ENCODE measurements at places on chromosomes 13 and 19. TPM values are rescaled to one million over a fixed set of nuclear protein-coding genes. Genes with fewer than 3 reads are reported as not detected.

DNA sequence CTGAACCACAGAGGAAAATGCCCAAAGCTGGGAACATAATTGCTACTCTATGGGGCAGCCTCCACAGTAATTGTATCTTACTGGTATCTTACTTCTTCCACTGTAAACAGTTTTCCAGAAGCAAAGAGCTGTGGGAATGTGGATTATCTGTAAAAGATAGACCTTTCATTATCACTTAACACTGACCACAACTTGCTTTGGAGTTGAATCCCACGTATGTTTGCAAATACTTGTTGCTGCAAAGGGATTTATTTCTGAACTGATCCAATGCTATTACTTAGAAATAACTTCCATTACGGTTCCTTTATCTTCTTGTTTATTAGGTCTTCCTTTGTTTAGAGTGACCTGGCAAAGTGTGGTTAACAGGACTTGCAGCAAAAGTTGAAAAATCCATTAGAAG is 218.1 kb downstream of the KCTD12 start:
- DNase-seq: no peak

DNA sequence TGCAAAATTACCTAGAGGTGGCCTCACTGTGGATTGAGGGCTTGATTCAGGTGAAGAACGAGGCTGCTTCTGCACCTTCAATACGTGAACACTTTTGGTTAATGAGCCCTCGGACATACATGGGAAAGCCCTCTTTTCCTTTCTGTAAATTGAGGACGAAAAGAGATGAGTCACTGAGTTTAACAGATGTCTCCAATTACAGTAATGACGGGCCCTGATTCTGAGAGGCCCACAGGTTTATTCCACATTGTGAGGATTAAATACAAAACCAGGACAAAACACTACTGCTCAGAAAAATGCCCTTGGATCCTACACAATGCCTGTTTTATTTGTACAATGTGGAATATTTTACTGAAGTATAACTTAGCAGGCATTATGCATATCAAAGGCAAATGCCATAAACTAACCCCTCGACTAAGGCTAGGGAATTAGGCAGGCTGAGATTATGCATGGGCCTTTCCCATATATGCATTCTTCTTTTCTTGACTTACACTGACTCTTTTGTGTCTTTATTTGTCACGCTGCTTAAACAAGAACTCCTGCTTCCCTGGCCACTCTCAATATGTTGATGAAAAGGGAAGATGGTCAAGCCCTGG is 819.9 kb downstream of the OLFM4 start:
- DNase-seq: no peak

Gene FFAR1
- 0.74 TPM for total RNA-seq

DNA sequence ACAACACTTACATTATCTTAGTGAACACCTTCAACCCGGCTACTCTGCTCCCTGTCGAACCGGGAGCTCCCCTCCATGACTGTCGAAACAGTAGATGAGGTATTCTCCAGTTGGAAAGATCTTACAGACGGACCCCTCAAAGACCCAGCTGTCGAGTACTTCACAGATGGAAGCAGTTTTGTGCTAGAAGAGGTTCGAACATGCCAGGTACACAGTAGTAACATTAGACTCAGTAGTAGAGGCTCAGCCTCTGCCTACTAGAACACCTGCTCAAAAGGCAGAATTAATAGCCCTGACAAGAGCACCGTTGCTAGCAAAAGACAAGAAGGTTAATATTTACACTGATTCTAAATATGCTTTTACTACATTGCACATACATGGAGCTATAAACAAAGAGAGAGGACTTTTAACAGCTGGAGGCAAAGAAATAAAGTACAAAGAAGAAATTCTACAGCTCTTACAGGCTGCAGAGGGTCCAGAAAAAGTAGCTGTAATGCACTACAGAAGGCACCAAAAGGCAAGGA is 13.6 kb upstream of the SLC15A1 start:
- no peak for DNase-seq

Gene ZNF253
- total RNA-seq: 59.4 TPM

GRCh38 chr13:34216256-34216655 is 398.3 kb downstream of the RFC3 start:
- DNase-seq: no peak

- DNase-seq: no peak
Observed at GRCh38 chr13:31334994-31335557, 135.3 kb downstream of the B3GLCT start.

DNA sequence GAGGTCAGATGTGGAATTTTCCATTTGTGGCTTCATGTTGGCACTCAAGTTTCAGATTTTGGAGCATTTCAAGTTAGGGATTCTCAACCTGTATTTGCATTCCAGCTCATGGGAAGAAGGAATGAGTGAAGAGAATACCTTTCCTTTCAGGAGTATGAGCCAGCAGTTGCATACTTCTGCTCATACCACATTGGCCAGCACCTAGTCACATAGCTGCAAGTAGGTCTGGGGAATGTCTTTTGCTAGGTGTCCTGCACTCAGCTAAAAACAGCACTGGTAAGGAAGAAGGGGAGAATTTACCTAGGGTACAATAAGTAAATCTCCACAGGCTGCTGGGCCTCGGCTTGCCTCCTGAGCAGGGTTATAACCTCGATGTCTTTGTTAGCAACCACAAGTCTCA is 24.6 kb upstream of the ATP8A2 start:
- no peak for DNase-seq

DNA sequence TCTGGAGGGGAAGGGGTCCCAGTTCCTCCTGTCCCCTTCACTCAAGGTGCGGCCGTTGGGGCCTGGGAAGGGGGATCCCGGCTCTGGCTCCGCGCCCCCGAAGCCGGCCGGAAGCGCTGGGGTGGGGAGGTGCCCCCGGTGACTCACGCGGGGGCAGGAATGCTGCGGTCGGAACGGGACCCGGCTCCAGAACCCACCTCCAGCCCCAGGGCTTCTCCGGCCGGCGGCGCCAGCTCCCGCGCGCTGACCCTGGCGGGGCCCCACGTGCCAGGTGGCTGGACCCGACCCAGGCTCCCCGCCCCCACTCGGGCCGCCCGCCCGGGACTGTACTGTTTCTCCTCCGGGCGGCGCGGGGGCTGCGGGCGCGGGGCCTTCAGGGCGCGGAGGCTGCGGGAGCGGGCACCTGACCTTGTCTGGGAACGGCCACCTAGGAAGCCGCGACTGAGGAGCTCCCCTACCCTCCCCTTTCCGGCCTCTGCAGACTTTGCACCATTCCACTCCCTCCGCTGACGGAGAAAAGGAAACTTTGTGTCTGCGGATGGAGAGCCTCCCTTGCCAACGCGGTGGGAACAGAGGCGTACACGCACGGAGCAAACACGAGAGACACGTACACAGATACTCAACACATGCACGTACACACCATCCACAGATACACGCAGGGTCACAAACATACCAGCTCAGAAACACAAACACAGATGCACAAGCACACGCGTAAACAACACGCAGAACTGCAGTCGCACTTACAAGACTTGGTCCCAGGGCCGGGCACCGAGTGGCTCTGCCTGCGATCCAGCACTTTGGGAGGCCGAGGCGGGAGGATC is 7.2 kb downstream of the AXL start:
- peak; percentile 46 for DNase-seq

DNA sequence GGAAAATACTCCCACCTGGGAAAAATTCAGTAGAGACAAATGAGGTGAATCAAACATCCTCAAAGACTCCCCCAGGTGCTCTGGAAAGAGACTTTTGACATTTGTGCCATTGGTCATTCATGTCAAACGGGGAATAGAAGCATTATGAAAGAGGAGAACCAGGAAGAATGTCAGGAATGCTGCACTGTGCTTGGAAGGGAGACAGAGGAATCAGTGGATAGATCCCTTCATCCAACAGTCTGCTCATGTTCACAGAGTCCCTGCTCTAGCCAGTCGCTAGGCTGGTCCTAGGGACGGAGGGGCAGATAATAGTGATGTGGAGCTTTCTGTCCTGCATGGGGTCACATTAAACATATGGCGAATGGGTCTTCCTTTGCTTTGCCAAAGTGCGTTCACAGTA is 384.4 kb downstream of the FGF9 start:
- no peak for DNase-seq

Gene ZNF44
- total RNA-seq: 16.7 TPM

DNA sequence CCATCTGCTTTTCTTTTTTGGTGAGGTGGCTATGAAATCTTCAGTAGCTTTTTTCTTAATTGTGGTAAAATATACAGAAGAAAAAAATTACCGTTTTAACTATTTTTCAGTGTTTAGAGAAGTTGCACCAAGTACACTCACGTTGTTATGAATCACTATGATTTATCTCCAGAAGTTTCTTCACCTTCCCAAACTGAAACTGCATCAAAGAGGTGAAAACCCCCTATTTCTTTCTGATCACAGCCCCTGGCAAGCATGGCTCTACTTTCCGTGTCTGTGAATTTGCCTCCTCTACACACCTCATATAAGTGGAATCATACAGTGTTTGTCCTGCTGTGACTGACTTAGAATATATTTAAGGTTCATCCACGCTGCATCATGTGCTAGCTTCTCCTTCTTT is 15.6 kb upstream of the SIGLEC10 start:
- no peak for DNase-seq

- no peak for DNase-seq
Observed at GRCh38 chr13:93751117-93751516, 524.5 kb downstream of the GPC6 start.

GRCh38 chr13:106416645-106417044 is 118.8 kb downstream of the EFNB2 start:
- no peak for DNase-seq

DNA sequence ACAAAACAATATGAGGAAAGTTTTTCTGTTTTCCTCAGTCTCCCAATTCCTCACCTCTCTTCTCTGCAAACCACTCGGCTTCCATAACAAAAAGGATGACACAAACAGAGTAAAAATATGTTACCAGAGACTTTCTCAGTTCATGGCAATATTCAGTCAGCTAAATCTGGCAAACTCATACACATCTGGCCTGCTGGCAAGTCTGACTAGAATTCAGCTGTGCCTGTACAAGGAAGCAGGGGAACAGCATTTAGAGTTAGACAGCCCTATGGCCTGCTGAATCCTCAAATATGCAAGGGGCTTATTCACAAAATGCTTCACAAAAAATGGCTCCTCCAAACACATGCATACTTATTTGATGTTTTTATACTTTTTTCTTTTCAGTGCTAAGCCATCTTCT is 227.8 kb downstream of the ENOX1 start:
- DNase-seq: no peak

- no peak for DNase-seq
Observed at GRCh38 chr19:5290336-5291262, 50.0 kb downstream of the PTPRS start.

Gene ZNF628
- 16.8 TPM for total RNA-seq

- DNase-seq: no peak
Observed at GRCh38 chr19:46898731-46899130, 37.9 kb downstream of the ARHGAP35 start.

- DNase-seq: no peak
Observed at GRCh38 chr13:98495627-98496478, 81.1 kb downstream of the STK24 start.

GRCh38 chr19:13437919-13438618 is 68.2 kb downstream of the CACNA1A start:
- DNase-seq: no peak

DNA sequence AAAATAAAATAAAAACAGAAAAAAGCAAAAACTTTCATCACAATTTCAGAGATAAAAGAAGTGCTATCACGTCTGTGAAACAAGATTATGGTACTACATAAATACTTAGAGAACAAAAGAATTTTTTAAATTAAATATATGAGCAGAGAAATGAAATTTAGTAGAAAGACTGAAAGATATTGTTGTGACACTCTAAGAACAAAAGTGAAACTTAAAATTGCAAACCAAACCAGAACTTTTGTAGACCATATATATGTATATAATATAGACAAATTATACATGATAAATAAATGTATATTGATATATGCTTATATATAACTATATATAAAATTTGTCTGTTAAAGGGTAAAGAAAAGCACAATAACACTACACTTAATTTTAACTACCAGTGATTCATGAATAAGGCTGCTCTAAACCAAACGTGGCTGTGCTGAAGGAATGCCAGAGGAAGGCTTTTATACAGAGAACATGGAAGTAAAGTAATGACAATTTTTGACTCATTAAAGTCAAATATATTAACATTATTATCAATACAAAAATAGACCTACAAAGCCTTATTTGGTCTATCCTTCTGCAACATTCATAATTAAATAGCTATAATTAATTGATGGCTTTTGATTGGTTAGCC is 1516.7 kb upstream of the PCDH20 start:
- DNase-seq: no peak

GRCh38 chr13:39870197-39870747 is 214.8 kb downstream of the COG6 start:
- no peak for DNase-seq

GRCh38 chr13:24131749-24132148 is 28.8 kb upstream of the SPATA13 start:
- no peak for DNase-seq

Gene PEAK3
- total RNA-seq: not detected

- DNase-seq: no peak
Observed at GRCh38 chr13:44842158-44842557, 147.1 kb downstream of the NUFIP1 start.

GRCh38 chr13:111296417-111296816 is 24.0 kb upstream of the TEX29 start:
- DNase-seq: no peak

GRCh38 chr19:38713227-38713649 is 31.0 kb downstream of the CAPN12 start:
- DNase-seq: no peak

- no peak for DNase-seq
Observed at GRCh38 chr13:38417727-38418126, 68.1 kb downstream of the UFM1 start.

DNA sequence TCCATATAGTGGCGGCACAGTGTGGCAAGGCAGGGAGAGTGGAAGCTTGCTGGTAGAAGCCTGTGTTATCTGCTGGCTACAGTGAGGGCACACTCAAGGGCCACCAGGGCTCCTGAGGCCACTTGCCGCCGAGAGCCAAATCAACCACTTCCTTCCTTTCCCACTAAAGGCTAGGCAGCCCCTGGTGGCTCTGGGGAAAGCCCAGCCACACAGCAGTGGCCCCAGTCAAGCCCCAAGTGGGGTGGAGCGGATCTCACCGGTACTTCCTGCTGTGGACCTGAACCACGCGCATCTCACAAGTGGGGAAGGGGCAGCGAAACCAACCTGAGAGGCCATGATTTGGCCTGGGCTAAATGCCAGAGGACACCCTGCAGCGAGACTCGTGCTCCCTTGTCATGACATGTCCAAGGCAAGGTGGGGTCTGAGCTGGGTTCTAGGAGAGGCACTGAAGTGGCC is 21.9 kb upstream of the SLC35E1 start:
- no peak for DNase-seq

Gene CNMD
- total RNA-seq: 1.1 TPM

DNA sequence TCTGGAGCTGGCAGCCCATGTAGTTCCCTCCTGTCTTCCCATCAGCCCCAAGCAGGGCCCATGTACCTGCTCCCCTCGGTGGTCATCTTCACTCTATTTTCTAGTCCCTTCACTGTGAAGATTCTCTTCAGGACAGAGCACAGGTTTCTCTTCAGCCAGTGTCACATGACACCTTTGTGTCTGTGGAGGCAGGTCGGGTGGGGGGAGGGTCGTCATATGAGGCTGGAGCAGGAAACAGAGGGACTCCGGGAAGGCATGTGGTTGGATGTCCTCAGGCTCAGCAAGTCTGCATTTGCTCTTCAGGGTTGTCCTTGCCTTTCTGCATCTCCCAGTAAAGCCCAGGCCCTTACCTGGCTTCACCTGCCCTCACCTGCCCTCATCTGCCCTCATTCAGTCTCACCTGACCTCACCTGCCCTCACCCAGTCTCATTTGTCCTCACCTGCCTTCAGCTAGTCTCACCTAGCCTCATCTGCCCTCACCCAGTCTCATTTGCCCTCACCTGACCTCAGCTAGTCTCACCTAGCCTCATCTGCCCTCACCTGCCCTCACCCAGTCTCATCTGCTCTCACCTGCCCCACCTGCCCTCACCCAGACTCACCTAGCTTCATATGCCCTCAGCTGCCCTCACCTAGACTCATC is 120.3 kb downstream of the ZDHHC20 start:
- no peak for DNase-seq
